GM13976 (cell line): ENCODE measurements at places on chromosomes 2 and 18.

- DNase-seq, result no peak
These were observed 47.6 kb downstream of the PDE1A start for GRCh38 chr2:182379241-182379640.

DNA sequence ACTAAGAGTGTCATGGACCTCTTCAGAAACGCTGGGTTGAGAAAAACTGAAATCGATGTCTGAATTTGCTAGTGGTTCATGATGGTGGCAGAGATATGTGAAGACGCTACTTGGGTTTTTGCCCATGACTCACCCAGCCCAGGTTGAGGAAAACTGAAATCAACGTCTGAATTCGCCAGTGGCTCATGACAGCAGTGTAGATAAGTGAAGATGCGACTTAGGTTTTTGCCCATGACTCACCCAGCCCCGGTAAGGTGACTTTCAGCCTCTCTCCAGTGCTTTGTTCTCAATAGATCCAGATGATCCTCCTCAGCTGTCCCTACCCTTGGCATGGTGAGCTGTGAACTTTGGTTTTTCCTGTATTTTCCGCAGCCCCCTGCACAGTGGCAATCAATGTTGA, 105.3 kb upstream of the SIX3 start:
- DNase-seq, result no peak

DNA sequence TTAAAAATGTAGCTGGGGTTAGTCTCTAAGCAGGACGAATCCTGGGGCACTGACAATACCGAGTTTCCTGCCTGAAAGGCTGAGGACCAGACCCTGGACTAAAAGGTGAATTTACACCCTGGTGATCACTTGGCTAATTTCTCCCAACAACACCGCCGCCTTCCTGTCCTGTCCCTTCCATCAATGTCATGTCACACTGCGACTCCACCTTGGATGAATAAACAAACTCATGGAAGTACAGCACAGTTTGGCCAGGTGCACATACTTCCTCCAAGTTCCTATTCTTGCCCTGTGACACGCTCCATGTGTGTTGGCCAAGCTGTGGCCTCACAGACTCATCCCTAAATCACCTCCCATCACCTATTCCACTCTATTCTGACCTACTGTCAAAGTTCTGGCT, 15.9 kb upstream of the GALM start:
- no peak for DNase-seq

- DNase-seq, result no peak
These were observed 11.6 kb downstream of the EN1 start for GRCh38 chr2:118835746-118836410.

DNA sequence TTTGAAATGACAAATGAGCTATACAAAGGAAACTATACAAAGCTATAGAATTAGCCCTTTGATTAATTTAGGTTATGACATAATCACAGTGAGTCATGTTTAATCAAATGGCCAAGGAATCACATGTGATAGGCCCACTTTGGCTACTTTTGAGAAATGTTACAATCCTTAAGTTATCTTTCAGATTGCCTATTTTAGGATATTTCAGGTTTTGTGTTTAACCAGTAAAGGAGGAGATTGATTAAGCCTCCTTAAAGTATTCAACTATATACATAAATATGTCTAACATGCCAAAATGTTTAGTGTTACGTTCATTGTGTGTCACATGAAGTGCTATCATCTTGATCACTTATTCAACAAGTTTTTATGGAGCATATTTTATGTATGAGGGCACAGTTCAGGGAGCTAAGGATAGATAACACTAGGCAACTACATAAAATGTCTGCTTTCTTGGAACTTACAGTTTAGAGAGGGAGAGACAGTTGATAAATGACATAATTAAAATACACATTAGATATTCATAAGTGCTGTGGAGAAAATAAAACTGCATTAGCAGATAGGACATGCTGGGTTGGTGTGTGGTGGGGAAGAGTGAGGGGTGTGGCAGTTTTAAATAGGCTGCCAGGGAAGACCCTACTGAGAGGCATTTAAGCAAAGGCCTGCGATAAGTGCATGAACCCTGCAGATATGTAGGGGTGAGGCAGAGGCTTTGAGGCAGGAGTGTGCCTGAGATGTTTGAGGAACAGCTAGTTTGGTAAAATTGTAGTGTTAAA, 77.2 kb downstream of the LTBP1 start:
- DNase-seq, result no peak

DNA sequence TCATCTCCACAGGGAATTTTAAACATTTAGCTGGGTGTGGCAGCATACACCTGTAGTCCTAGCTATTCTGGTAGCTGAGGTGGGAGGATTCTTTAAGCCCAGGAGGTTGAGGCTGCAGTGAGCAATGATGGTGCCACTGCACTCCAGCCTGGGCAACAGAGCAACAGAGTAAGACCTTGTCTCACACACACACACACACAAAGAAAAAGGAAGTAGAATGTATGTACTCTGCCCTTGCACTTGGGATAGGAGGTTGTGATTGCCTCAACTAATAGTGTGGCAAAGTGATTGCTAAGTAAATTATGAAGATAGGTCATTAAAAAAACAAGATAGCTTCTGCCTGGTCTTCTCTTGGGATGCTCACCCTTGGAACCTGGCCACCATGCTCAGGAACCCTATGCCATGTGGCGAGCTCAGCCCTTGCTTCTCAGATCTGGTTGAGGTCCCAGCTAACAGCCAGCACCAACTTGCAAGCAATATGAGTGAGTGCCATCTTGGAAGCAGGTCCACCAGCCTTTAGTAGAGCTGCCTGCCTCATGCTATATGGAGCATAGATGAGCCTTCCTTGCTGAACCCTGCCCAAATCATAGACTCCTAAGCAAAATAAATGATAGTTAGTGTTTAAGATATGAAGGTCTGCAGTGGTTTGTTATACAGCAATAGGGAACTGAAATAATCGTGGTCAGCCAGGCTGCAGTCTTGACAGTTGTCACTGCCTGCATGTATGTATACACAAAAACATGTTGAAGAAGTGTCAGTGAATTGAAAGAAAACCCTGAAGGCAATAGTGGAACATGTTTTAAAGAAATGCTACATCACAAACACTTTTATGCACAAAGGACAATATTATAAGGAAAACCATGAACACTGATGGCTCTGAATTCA, 30.1 kb upstream of the PNO1 start:
- DNase-seq, result peak; percentile 27

DNA sequence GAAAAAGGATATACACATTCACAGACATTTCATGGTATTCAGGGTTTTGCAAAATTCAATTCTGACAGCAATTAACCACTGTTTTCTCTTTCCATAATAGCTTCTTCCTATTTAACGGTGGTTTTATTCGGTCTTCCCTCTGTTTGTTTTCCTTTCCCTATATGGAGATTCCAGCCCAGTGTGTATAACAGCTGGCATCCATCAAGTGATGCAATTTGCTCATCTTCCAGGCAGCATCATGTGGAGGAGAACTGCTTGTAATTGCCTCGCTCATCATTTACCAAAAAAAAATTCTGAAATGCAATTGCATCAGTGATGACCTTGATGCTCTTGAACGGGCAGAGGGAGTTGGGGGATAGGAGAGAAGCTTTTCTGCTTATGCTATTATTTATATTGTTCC, 165.9 kb upstream of the PGAP1 start:
- no peak for DNase-seq

GRCh38 chr2:74374509-74375205, 5.5 kb downstream of the DCTN1 start:
- DNase-seq, result no peak

DNA sequence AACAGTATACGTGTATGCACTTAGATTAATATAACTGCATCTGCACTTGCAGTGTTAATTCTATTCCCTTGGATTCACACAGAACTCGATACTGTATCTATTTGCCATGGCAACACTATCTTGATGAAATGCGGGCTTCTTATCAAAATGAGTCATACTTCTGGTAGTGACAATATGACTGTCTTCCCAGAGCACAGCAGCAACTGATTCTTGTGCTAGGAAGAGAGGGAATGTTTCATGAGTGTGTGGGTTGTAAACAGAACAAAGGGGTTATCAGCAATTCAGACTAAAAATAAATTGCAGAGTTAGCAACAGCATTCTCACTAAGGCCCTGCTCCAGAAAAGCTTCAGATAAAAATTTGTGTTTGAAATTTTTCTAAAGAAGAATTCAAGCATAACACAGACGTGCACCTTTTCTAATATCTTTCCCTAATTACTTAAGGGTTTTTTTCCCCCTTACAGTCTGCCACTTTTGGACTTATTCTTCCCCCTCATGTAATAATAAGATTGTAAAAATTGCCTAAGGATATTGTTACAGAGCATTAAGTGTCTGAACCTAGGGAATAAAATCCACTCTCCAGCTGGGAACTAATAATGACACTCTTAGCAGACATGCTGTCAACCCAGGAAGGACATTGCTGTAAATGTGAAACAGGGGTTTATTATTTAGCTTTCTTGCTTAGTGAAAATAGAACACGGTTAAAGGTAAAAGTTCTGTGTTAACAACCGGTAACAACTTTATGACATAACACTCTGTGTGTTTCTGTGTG, 99.9 kb upstream of the SLC38A11 start:
- no peak for DNase-seq

DNA sequence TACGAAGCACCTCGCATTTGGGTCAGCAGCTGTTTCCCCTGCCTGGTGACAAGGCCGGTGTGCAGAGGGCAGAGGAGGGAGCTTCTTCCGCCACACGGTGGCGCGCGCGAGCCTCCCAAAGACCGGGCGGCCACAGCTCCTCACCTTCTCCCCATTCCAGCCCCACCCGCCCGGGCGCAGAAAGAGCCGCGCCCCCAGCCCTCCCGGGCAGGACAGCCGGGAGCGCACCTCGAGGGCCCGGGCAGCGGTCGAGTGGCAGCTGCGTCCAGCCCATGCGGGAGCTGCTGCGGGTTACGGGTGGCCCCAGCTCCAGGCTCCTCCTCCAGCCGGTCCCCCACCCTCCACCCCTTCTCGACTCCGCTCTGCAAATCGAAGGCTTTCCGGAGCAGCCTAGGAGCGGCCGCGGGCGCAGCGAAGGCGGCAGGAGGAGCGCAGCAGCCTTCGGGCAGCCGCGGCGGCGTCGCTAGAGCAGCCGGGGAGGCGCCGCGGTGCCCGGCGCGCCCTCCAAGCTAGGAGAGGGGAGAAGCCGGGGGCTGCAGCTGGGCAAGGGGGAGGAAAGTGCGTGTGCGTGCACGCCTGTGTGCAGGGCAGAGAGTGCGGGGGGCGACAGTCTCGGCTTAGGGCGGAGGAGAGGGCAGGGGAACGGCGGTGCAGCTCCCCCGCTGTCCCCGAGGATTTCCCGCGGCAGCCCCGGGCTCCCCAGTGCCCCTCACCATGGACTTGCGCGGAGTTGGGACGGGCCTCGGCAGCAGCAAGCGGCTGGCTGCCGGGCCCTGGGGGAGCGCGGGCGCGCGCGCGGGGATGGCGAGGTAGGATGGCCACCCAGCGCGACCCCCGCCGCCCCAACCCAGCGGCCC, at the start of gene CCDC85A:
Gene CCDC85A (plus strand): TSS at position 348 of the 857 bp plus-strand sequence. CDS start 635 bp downstream, outside the sequence.
- peak; percentile 88 for DNase-seq
